ENCODE measurements at places on chromosomes 2 and 18.

DNA sequence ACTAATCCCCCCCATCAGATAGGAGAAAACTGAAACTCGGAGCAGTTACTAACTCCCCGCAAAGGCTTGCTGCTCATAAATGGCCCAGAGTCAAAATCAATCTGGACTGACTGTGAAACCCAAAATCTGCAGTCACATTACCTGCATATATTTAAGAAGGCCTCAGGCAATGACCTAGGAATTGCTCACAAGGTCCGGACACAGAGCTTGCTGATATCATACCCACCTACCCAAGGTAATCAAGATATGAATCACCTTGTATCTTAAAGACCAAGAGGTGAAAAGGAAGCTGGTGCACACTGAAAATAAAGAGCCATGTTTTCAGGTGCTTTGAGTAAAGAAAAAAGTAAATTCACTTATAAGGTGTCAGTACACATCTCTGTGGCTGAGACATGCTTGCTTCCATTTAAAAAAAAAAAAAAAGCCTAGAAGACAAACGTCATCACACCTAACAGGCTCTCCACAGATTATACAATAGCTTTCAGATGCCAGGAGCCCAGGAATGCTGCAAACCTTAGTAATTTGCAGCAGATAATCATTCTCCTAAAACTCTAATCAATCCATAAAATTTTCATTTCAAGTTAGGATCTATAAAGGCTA lies 195.4 kb downstream of the ZEB2 start:
- ATAC-seq = no peak

GRCh38 chr18:51655327-51655698 lies 457.8 kb upstream of the MEX3C start:
- no peak for ATAC-seq

- no peak for ATAC-seq
Measured at GRCh38 chr2:65708086-65708485, 275.7 kb upstream of the SPRED2 start.

GRCh38 chr2:240790370-240791220 lies 29.4 kb downstream of the KIF1A start:
- ATAC-seq = no peak
